Stimulated activated CD4-positive, alpha-beta T cell treated with anti-CD3 and anti-CD28 coated beads, Interleukin-12 subunit alpha, Interleukin-12 subunit beta, amount 100 ng/mL, for 24 hours (primary cell): ENCODE measurements at places on chromosomes 5 and 9.

DNA sequence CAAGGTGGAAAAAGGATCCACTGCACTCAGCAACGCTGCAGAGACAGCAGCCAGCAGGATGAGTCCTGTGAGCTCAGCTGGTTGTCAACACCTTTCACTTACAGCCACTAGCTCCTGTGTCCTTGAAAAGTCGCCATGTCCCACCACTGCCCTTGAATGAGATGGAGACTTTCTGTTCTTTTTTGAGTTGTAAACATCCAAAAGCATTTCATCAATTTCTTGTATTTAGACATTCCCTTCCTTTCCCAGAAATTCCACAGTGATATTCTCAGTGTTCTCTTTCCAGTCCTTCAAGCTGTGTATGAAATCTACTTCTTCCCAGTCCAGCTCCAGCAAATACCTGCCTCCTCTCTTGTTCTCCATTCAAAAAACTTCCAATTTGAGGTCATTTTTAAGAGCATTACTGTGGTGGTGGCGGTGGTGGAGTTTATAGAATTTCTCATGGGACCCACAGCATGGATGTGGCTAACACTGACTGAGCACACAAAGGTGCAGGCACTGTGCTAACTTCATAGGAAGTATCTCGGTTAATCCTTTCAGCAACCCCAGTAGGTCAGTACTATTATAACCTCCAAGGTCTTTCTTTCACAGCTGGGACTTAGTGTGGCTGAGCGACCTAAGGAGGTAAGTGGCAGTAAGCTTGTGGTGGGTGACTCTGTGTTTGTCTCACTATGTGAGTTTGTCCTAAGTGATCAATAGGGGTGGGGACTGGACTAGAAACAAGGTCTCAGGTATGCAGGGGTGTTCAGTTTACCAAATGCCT is 15.0 kb upstream of the GPX3 start:
- no peak for DNase-seq

- no peak for DNase-seq
Observed at GRCh38 chr5:141328231-141328630, 2.1 kb upstream of the PCDHGA1 start.

GRCh38 chr5:157877821-157878220 is 18.9 kb upstream of the CLINT1 start:
- no peak for DNase-seq

- DNase-seq, result no peak
Observed at GRCh38 chr5:12022444-12022843, 118.2 kb upstream of the CTNND2 start.

GRCh38 chr5:177350776-177351391 is 584 bp downstream of the LMAN2 start:
- no peak for DNase-seq

DNA sequence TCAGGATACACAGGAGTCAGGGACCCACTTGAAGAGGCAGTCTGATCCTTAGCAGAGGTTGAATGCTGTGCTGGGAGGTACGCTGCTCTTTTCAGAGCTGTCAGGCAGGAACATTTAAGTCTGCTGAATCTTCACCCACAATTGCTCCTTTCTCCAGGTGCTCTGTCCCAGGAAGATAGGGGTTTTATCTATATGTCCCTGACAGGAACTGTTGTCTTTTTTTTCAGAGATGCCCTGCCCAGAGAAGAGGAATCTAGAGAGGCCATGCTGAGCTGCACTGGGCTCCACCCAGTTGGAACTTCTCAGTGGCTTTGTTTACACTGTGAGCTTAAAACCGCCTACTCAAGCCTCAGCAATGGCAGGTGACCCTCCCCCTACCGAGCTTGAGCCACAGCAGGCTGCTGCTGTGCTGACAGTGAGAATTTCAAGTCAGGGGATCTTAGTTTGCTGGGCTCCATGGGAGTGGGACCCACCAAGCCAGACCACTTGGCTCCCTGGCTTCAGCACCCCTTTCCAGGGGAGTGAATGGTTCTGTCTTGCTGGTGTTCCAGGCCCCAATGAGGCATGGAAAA is 169.0 kb downstream of the FBXL17 start:
- DNase-seq, result no peak

DNA sequence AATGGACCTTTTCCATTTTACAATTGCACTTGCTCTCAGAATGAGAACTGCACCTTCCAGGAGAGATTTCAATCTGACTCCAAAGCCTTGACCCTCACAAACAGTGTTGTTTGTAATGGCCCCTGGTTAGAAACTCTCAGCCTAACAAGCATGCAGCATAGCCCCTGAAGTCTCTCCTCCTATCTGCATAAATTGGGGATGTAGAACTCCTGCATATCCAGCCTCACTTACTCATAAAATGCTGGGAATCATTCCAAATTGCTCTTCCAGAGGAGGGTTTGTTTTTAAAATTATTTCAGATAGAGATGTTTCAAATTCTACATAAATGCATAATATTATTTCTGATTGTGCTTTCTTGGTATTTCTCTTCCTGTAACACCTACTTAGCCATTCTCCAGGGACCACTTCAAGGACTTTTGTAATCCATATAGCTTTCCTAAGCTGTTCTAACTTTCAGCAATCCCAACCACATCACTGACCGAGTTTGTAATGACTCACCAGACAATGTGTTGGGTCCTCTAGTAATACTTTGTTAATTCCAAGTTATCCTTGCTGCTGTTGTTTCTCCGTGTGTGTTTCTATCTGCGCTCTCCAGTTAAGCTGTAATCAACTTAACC is 143.8 kb upstream of the CCDC152 start:
- no peak for DNase-seq

DNA sequence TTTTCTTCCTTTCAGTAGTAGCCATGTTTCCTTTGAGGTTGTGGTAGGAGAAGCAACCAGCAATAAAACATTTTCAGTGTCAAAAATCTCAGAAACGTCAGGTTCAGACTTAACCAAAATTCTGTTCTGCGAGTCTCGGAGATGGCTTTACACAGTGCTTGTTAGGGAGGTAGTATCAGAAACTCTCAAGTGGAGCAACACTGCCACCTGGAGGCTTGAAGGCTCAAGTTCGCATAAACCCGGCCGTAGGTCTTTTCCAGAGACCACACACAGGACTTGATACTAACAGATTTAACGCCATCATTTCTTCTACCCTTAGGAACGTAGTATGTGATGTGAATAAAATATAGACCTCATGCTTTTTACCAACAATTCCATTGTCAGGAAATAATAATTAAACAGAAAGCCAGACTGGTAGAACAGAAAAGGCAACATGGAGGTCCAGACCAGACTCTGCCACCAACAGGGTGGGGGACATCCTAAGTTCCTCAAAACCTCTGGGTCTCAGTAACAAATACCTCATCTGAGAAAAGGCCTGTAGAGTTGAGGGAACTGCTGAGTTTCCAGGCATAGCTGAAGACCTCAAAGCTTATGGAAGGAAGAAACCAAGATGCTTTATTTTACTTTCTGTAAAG is 8.5 kb downstream of the PTGER4 start:
- peak; percentile 68 for DNase-seq

DNA sequence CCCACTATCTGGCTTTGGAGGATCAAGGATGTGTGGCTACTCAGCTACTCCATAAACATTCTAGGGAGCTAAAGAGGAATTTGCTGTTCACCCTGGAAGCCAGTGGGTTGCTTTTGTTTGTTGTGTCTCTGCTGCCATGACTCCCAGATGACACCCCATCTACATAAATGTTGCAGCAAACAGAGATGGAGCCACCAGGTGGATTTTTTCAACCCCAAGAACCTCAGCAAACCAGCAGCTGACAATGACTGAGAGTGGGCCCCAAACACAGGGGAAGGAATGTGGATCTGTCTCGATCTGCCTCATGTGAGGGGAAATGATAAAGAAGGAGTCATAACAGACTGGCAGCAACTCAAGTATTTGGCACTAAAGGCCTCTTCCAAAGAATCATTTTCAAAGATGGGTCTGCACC is 132.7 kb upstream of the TNC start:
- no peak for DNase-seq

- DNase-seq, result no peak
Observed at GRCh38 chr9:97935276-97935675, 2.7 kb downstream of the HEMGN start.

GRCh38 chr5:83097689-83098231 is 20.4 kb downstream of the XRCC4 start:
- DNase-seq, result no peak

DNA sequence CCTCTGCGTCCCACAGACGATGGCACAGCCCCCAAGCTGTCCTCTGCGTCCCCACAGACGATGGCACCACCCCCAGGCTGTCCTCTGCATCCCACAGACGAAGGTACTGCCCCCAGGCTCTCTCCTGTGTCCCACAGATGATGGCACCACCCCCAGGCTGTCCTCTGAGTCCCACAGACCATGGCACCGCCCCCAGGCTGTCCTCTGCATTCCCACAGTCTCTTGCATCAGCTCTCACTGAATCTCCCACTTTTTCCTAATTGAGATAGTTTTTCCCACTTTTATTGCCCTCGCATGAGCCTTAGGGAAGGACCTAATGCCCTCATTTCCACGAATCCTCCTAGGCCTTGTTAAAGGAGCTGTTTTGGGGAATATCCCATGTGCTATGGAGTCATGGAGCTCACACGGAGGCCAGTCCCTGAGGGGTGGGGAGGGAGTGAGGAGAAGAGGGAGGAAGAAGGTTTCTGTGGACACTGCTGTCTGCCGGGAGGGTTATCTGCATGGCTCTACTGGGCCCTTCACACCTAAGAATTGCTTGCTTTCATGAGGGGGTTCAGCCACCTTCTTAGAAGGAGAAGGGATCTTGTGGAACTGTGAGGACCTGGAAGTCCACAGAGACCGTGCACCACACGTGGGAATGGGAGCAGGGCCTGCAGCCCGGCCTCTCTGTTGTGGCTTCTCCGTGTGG is 58.2 kb upstream of the PTCH1 start:
- no peak for DNase-seq

DNA sequence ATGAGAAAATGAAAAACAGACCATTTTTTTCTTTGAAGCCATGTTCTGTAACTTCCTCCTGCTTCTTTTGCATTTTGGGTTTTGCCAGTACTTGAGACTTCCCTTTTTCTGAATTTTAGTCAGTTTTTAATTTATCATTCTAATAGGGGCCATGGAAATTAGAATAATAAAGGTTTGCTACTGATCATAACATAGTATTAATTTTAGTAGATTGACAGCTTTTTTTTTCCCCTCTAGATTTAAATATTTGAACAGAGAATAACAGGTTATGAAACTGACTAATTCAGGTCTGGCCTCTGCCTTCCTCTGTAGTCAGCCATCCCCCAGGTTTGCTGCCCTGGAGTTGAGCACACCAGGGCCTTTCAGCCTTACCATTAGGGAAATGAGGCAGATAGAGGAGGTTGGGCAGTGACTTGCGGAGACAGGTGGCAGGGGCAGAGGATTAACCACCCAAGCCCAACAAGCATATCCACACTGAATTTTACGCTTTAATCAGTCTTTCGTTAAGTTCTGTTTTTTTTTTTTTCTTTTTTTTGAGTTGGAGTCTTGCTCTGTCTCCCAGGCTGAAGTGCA is 80.1 kb upstream of the TNFAIP8 start:
- DNase-seq, result no peak

- no peak for DNase-seq
Observed at GRCh38 chr5:51202161-51202560, 181.1 kb upstream of the ISL1 start.

DNA sequence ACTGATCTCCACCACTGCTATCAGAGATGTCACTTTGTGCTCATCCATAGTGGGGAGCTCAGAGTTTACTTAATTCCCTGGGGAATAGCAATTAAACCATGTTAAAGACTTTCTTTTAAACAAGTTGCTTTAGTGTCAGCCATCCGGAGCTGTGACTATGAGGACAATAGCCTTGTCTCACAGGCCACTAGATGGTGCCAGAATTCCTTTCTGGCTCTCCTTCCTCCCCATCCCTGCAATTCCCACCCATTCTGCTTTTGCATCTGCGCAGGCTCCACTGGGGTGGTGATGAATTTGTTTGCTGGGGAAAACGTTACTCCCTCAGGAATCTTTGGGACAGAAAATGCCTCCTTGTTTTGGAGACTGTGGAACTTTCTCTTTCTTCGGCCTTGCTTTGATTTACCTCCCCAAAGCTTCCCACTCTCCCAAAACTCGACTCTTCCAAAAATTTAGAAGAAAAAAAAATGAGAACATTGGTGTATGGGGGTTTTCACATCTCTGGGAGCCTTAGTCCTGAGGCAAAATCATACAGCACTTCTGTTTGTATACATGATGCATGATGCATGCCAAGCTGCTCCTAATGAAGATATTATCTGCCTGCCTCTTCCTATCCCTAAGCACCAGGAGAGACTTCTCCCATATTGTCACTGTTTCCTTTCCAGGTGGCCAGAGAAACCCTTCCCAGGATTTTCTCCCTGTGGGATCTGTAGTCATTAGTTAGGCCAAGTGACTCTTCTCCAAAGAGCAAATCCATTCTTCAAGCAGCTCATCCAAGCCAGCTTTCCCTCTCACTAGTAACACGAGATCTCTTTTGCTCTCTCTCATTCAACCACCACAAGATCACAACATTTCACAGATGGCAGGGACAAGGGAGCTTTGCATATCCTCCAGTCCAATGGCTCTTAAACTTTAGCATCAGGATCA is 466.1 kb downstream of the TLR4 start:
- DNase-seq, result no peak

GRCh38 chr9:106179191-106179590 is 484.9 kb downstream of the TMEM38B start:
- no peak for DNase-seq

- DNase-seq, result no peak
Observed at GRCh38 chr5:1669276-1670155, 130.1 kb downstream of the MRPL36 start.

DNA sequence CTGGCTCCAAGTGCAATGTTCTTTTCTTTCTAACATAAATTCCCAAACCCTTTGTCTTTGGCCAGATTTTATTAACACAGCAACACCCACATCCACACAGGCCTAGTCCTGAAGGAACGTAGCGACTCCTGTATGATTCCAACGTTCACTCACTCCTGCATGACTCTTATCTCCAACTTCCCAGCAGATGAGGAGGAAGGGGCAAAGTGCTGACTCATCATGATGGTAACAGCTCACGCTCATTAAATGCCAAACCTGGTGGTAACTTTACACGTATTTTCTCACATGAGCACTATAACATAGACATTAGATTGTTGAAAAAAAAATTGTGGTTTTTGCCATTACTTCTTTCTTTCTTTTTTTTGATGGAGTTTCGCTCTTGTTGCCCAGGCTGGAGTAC is 1349.5 kb downstream of the EFNA5 start:
- no peak for DNase-seq

DNA sequence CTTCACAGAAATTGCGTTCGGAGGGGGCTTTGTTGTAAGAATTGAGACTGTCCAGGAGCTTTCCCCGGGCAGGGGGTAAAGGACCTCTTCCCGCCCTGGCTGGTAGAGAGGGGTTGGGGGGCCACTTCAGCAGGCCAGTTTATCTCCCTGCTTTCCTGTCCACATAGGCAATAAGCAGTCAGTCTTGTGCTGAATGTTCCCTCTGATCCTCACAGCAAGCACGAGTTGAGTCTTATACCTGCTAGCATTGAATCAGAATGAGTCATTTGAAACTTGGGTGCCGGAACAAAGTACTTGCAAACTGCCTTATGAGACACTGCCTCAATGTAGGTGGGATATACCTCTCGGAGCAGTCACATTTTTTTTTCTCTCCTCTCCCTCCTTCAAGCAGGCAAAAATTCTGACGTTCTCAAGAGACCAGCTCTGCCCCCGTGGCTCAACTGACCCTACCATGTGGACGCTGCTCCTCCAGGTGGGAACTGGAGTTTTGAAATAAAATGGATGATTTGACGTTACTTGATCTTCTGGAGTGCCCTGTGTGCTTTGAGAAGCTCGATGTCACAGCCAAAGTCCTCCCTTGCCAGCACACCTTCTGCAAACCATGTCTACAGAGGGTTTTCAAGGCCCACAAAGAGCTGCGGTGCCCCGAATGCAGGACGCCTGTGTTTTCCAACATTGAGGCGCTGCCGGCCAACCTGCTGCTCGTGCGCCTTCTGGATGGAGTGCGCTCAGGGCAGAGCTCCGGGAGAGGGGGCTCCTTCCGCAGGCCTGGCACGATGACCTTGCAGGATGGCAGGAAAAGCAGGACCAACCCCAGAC is 1.3 kb downstream of the SH3RF2 start:
- DNase-seq, result no peak
